Lung microvascular endothelial cell (primary cell): ENCODE measurements at places on chromosomes 1 and 21. TPM values are rescaled to one million over a fixed set of nuclear protein-coding genes. Genes with fewer than 3 reads are reported as not detected.

The ID3 gene
- total RNA-seq, result 479 and 520 TPM in 2 replicates

The IFNLR1 gene
- under 0.01 TPM in 1 of 2 replicates, not detected in the other for total RNA-seq

The ESRRG gene
- total RNA-seq, result not detected in 2 replicates

The PRAMEF9 gene
- total RNA-seq, result not detected in 2 replicates

The EPS8L3 gene
- total RNA-seq, result not detected in 2 replicates

The TFF1 gene
- not detected in 2 replicates for total RNA-seq

The IFI44L gene
- under 0.01 and 0.44 TPM in 2 replicates for total RNA-seq

The TMEM240 gene
- total RNA-seq, result 1.1 and 1.4 TPM in 2 replicates

The HOOK1 gene
- not detected in 2 replicates for total RNA-seq

The S100A6 gene
- 524 and 1,217 TPM in 2 replicates for total RNA-seq

The KCNH1 gene
- total RNA-seq, result not detected in 2 replicates

The SLC6A17 gene
- 0.40 and 1.1 TPM in 2 replicates for total RNA-seq
